Sigmoid colon (tissue), 7 donors: ENCODE measurements at places on chromosomes 6 and 20. TPM values are rescaled to one million over a fixed set of nuclear protein-coding genes. Genes with fewer than 3 reads are reported as not detected.

EHMT2 gene
- total RNA-seq: 34.3 TPM

STMND1 gene
- total RNA-seq: not detected

COL12A1 gene
- total RNA-seq: 328 TPM

ARMH2 gene
- not detected for total RNA-seq

MCCD1 gene
- total RNA-seq: not detected

EYS gene
- total RNA-seq: not detected

TNXB gene
- total RNA-seq: 115 TPM

TMEM74B gene
- not detected for total RNA-seq

- no peaks in the 10 kb centered on the region for H3K36me3 ChIP-seq
- no peak overlapping the region for H3K27ac ChIP-seq
- DNase-seq: no peak
- no peak overlapping the region for H3K4me3 ChIP-seq
- H3K4me1 ChIP-seq: no peaks in the 10 kb centered on the region
- no peaks in the 10 kb centered on the region for H3K27me3 ChIP-seq
Observed at GRCh38 chr6:156590482-156590881, 186.7 kb upstream of the ARID1B start.

DNA sequence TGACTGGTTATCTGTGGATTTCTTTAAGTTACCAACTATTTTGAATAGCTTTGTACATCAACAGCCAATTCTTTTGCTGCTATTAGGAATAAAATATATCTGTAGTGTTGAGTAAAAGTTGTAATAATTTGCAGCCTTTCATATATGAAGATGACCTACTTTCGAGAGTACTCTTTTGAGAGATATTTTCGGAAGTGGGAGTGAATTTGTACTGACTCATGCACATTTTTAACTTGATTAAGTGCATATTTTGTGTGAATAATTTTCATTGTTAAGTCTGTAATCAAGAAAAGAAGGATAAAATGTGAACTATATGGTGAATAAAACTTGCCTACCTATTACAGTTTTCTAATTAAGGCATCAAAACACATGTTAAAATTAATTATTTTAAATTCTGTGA is 51.9 kb downstream of the L3MBTL3 start:
- no peak for DNase-seq
- no peaks in the 10 kb centered on the region for H3K27me3 ChIP-seq
- no peaks in the 10 kb centered on the region for H3K36me3 ChIP-seq
- H3K27ac ChIP-seq: no peak overlapping the region
- H3K4me1 ChIP-seq: no peaks in the 10 kb centered on the region
- H3K4me3 ChIP-seq: no peak overlapping the region

GRCh38 chr6:39231521-39232243 is 2.4 kb upstream of the KCNK5 start:
- H3K4me3 ChIP-seq: no peak overlapping the region
- H3K36me3 ChIP-seq: no peaks in the 10 kb centered on the region
- H3K4me1 ChIP-seq: no peaks in the 10 kb centered on the region
- peaks cover 21% of the 10 kb centered on the region for H3K27me3 ChIP-seq

GRCh38 chr20:36562724-36563123 is 10.7 kb upstream of the TGIF2 start:
- H3K27ac ChIP-seq: no peak overlapping the region
- H3K27me3 ChIP-seq: no peaks in the 10 kb centered on the region
- no peaks in the 10 kb centered on the region for H3K36me3 ChIP-seq
- no peak overlapping the region for H3K4me3 ChIP-seq
- DNase-seq: no peak
- H3K4me1 ChIP-seq: no peaks in the 10 kb centered on the region

DNA sequence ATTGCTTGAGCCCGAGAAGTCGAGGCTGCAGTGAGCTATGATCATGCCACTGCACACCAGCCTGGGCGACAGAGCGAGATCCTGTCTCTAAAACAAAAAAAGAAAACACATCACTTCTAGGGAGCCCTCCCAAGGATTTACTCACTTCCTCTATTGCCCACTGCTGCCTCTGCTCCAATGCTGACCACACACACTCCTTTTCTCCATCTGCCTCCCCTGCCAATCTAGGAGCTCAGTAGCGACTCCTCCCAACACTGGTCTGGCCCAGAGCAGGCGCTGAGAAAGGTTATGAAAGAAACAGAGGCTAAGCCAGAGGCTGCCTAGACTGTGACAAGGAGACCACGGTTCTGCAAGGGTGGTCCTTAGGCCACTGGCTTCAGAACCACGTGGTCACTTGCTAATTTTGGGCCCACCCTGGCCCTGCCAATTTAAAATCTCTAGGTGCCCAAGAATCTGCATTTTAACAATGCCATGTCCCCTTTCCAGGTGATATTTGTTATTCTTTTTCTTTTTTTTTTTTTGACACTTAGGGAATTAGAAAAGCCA is 1.3 kb upstream of the E2F1 start:
- DNase-seq: no peak
- no peak overlapping the region for H3K4me3 ChIP-seq
- peaks cover 15% of the 10 kb centered on the region for H3K4me1 ChIP-seq
- no peaks in the 10 kb centered on the region for H3K27me3 ChIP-seq

GRCh38 chr6:135148889-135149288 is 32.2 kb upstream of the MYB start:
- H3K4me3 ChIP-seq: no peak overlapping the region
- DNase-seq: no peak
- no peaks in the 10 kb centered on the region for H3K4me1 ChIP-seq
- H3K27ac ChIP-seq: no peak overlapping the region
- no peaks in the 10 kb centered on the region for H3K27me3 ChIP-seq

DNA sequence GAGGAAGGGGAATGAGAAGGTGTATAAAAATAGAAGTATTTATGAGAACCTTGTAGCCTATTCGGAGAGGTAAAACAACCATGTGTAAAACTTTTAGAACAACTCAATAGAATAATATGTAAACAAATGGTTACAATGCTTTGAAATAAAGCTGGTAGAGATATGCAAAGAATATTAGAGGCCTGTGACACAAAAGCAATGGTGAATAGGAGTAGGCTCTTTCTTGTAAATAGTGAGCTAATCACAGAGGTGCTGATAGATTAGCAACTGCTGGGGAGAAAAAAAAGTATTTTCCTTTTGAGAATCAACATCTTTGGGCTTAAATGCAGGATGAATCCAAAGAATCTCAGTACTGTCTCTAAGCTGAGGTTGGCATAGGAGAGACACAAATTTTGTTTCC is 7.0 kb downstream of the TMEM200A start:
- no peak for DNase-seq
- H3K27ac ChIP-seq: no peak overlapping the region
- H3K4me1 ChIP-seq: no peaks in the 10 kb centered on the region
- no peak overlapping the region for H3K4me3 ChIP-seq
- H3K27me3 ChIP-seq: no peaks in the 10 kb centered on the region
- no peaks in the 10 kb centered on the region for H3K36me3 ChIP-seq

DNA sequence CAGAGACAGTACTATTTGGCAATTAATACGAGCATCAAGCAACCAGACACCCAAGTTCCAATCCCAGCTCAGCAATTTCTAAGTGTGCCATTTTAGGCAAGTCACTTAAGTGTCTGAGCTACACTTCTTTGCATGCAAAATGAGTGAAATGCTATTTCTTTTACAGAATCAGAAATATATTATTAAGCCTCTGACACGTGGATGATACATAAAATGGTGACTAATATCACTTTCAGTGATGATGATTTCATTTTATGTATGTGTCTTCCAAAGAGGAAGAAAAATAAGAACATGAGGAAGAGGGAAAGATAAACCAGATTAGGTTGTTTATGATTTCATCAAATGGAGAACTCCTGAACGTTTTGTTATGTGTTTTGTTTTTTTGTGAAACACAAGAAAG is 158.6 kb downstream of the TSHZ2 start:
- H3K36me3 ChIP-seq: no peaks in the 10 kb centered on the region
- no peaks in the 10 kb centered on the region for H3K27me3 ChIP-seq
- no peak for DNase-seq
- H3K4me1 ChIP-seq: no peaks in the 10 kb centered on the region

- H3K27me3 ChIP-seq: no peaks in the 10 kb centered on the region
- DNase-seq: no peak
- peaks cover 22% of the 10 kb centered on the region for H3K4me1 ChIP-seq
- no peak overlapping the region for H3K27ac ChIP-seq
- H3K4me3 ChIP-seq: no peak overlapping the region
Observed at GRCh38 chr6:38214159-38214558, 394.6 kb downstream of the ZFAND3 start.

DNA sequence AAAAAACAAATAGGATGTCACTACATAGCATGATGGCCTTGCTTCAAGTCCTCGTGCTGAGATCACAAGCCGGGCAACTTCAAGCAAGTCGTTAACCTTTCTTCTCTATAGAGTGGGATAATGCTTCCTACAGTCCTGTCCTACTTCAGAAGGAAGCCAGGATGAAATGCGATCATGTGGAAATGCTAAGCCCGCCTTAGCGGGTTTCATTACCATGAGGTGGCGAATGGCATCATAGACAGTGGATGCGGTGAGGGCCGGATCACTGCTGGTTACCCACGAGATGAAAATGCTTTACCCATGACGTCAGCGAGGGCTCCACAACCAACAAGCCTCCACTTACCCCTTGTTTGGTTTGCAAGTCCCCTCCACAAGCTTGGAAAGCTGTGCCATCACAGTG is 206.4 kb downstream of the TBXT start:
- no peaks in the 10 kb centered on the region for H3K36me3 ChIP-seq
- no peak for DNase-seq
- H3K4me3 ChIP-seq: no peak overlapping the region
- no peak overlapping the region for H3K27ac ChIP-seq
- no peaks in the 10 kb centered on the region for H3K27me3 ChIP-seq

DNA sequence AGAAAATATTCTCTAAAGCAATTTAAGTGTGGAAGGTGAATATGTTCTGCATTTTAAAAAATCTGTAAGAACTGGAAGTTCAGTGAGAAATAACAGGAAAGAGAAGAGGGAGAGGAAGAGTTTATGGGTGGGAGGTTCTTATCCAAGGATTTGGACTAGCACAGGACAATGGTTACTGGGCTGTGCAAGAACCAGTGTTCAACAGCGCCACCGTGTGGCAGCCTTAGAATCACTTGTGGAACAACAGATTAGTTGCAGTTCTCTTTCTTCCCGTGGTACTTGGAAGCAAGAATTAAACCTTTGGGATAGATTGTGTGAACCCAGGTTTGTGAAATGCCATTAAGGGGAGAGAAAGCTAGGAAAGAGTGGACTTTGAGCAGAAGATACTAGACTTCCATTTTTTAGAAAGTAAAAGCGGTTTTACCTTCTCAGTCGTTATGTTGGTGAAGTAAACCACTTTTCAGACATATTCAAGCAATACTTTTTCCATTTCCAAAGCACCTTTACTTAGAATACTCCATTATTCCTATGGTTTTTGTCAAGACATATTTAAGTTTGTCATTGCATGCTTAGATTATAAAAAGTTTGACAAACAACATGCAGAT is 436.7 kb downstream of the RNF144B start:
- no peak overlapping the region for H3K27ac ChIP-seq
- no peak for DNase-seq
- no peak overlapping the region for H3K4me3 ChIP-seq
- H3K27me3 ChIP-seq: no peaks in the 10 kb centered on the region
- H3K36me3 ChIP-seq: no peaks in the 10 kb centered on the region

DNA sequence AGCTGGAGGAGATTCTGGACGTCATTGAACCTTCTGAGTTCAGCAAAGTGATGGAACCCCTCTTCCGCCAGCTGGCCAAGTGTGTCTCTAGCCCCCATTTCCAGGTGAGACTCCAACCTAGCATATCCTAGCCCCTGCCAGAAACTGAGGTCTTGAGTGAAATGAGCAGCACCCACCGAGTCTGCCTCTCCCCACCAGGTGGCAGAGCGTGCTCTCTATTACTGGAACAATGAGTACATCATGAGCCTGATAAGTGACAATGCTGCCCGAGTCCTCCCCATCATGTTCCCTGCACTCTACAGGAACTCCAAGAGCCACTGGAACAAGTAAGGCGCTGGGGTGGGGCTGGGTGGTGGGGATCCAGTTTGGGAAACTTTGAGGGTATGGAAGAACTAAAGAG is 4.6 kb downstream of the MEA1 start:
- H3K27ac ChIP-seq: no peak overlapping the region
- peaks cover 19% of the 10 kb centered on the region for H3K4me1 ChIP-seq

GRCh38 chr6:168704678-168705077 is 263.7 kb downstream of the SMOC2 start:
- peaks cover 20% of the 10 kb centered on the region for H3K4me1 ChIP-seq
- H3K27ac ChIP-seq: no peak overlapping the region
- no peaks in the 10 kb centered on the region for H3K27me3 ChIP-seq
- no peak overlapping the region for H3K4me3 ChIP-seq
- no peak for DNase-seq

GRCh38 chr6:97111243-97111642 is 171.8 kb downstream of the MMS22L start:
- H3K27ac ChIP-seq: no peak overlapping the region
- no peak overlapping the region for H3K4me3 ChIP-seq

GRCh38 chr20:24670981-24671380 is 201.6 kb downstream of the SYNDIG1 start:
- no peaks in the 10 kb centered on the region for H3K27me3 ChIP-seq
- DNase-seq: peak; percentile 34
- H3K27ac ChIP-seq: no peak overlapping the region
- H3K4me3 ChIP-seq: no peak overlapping the region
- peaks cover 11% of the 10 kb centered on the region for H3K4me1 ChIP-seq

GRCh38 chr6:68226460-68226859 is 408.6 kb upstream of the ADGRB3 start:
- H3K4me3 ChIP-seq: no peak overlapping the region
- H3K27ac ChIP-seq: no peak overlapping the region
- no peaks in the 10 kb centered on the region for H3K36me3 ChIP-seq
- no peaks in the 10 kb centered on the region for H3K4me1 ChIP-seq
- no peak for DNase-seq

- H3K4me3 ChIP-seq: no peak overlapping the region
- H3K36me3 ChIP-seq: no peaks in the 10 kb centered on the region
- DNase-seq: no peak
- H3K27me3 ChIP-seq: no peaks in the 10 kb centered on the region
Observed at GRCh38 chr6:89287351-89288028, 27.6 kb downstream of the GABRR2 start.

DNA sequence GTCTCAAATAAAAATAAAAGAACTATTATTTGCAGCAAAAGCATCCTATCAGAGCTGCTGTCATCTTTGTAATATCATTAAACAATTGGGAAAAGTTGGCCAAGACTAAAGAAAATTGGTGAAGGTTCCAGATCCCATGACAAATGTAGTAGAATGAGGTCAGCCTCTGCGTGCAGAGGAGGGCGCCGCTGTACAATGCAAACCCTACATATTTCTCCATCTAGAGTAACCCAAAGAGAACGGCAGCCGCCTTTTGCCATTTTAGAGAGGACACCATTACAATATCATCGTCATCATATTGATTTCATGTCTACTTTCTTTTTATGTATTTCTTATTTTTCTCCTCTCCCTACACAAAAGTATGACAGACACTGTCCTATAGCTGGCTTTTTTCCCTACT is 59.5 kb downstream of the ZMYND8 start:
- H3K27me3 ChIP-seq: no peaks in the 10 kb centered on the region

GRCh38 chr20:58155148-58155925 is 73.1 kb downstream of the ANKRD60 start:
- DNase-seq: no peak
- H3K27me3 ChIP-seq: peaks cover 13% of the 10 kb centered on the region
- H3K27ac ChIP-seq: no peak overlapping the region

- no peaks in the 10 kb centered on the region for H3K27me3 ChIP-seq
- H3K4me3 ChIP-seq: no peak overlapping the region
- H3K36me3 ChIP-seq: no peaks in the 10 kb centered on the region
- no peak overlapping the region for H3K27ac ChIP-seq
- no peaks in the 10 kb centered on the region for H3K4me1 ChIP-seq
- DNase-seq: no peak
Observed at GRCh38 chr6:143333081-143333480, 117.4 kb downstream of the ADAT2 start.

GRCh38 chr20:6818033-6818808 is 50.7 kb downstream of the BMP2 start:
- no peak for DNase-seq
- no peak overlapping the region for H3K4me3 ChIP-seq
- no peaks in the 10 kb centered on the region for H3K4me1 ChIP-seq
- no peaks in the 10 kb centered on the region for H3K36me3 ChIP-seq
- no peak overlapping the region for H3K27ac ChIP-seq
